ENCODE measurements at places on chromosomes 6 and 20.

DNA sequence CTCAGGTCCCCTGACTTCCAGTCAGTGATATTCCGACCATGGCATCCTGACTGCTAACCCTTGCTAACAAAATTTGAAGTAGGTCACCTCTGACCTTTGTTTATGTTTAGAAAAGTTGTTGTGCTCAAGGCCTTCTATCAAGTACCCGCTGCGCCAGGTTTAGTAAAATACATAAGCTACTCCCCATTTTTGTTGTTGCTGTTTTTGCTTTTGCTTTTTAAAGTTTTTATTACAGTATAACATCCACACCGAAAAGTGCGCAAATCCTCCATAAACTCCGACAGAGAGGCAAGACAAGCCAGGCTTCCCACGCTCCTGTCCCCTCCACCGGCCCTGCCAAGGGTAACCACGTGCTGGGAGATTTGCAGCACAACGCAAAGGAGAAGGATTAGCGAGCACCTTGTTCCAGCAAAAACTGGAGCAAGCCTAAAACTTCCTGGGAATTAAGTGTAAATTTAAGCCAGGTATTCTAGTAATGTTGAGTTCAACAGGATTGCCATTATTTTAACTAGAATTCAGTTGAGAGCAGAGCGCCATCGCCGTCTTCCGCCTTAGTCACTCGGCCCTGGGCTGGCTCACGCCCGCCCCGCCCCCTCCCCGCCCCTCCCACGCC lies 17.8 kb upstream of the HMGN4 start:
- no peak for DNase-seq

GRCh38 chr20:33992145-33992922 lies 1.4 kb upstream of the RALY start:
- DNase-seq, result no peak

GRCh38 chr6:169048865-169049205 lies 204.8 kb downstream of the THBS2 start:
- no peak for DNase-seq

- no peak for DNase-seq
Observed at GRCh38 chr6:45949256-45949655, 66.4 kb downstream of the CLIC5 start.

DNA sequence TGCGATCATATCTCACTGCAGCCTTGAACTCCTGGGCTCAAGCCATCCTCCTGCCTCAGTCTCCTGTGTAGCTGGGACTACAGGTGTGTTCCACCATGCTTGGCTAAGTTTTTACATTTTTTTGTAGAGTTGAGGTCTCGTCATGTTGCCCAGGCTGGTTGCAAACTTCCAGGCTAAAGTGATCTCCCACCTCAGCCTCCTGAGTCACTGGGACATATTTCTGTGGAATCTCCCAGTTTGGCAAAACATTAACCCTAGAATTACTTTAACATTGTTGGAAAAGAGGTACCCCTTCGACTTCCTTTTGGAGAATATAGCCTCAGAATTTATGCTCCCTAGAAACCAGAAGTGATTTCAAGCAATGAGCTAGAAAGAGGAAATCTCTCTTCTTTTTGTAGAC lies 57.2 kb downstream of the SHLD1 start:
- no peak for DNase-seq

DNA sequence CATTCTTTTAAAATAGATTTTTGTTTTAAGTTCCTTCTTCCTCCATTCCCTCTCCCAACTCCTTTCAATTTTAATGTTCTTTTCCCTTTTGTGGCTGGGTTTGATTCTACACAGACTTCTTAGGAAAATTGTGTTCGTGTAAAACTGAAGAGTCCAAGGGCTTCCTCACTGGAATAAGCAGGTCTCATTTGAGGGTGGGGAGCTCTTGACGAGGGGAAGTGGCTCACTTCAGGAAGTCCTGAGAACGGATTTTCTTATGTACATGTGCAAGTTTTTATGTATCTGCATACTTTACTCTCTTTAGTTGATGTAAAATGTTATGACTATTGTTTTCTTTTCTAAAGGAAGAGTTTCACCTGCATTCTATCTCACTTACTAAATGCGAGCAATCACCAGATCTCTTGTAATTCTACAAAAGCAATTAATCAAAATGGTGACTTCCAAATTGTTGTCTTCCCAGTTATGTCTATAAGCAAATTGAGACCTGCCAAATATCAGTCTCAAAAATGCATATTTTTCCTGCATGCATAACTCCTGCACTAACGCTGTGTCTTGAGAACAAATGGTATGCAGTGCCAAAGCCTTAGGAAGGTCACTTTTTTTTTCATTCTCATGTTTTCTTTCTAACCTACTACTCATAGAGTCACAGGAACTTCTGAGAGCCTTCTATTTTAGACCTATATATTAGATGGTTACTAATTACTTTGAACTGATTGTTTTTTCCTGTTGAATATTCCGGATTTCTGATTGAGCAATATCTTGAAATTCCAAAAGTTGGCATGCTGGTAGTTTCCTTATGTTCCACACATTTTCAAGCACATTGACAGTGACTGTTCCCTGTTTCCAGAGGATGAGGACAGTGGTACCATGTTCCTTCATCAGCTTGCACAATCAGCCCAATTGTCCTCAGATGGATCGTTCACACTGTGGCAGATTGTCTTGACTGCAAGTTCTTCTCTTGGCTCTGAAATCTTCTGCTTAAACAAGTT lies 251.9 kb upstream of the PRDM1 start:
- no peak for DNase-seq

DNA sequence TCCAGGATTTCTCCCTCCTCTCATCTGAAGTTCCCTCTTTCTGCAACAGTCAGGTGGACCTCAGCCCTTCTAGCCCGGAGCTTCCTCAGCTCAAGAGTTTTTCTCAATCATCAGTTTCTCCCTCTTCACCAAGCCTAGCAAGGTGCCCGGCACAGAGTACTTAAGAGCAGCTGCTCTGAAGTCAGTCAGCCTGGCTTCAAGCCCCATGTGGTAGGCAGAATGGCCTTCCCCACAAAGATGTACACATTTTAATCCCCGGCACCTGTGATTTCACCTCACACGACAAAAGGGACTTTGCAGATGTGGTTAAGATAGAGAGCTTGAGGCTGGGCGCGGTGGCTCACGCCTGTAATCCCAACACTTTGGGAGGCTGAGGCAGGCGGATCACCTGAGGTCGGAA lies 15.1 kb upstream of the RBPJL start:
- DNase-seq, result no peak

GRCh38 chr20:32534661-32535240 lies 50.4 kb downstream of the NOL4L start:
- no peak for DNase-seq
